ENCODE measurements at places on chromosomes 16 and 17.

- DNase-seq: no peak
These were observed 27.1 kb upstream of the IL21R start for GRCh38 chr16:27374804-27375425.

DNA sequence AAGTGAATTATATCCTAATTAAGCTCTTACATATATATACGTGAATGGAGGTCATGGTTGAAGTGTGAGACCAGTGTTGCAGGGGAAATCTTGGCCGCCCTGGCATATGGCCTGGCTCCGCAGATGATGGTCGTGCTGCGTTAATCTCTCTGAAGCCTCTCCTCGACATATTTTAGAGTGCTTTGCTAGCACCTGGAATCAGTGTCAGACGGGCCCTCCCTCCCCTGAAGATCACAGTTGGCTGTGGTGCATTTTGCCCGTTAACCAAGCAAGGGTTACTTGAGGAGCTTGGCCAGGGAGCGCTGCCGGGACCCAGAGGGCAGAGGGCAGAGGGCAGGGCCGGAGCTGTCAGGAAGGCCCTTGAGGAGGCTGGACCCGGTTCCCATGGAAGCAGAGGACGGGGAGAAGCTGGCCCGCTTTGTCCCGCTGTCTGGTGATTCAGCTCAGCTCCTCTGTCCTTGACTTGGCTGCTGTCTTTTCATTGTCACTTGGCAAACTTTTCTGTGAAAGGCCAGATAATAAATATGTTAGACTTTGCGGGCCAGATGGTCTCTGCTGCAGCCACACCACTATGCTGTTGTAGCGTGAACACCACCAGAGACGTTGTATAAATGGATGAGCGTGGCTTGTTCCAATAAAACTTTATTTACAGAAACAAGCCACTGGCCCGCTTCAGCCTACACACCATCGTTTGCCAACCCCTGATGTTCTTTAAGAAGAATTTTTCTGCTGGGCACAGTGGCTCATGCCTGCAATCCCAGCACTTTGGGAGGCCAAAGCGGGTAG lies 32.3 kb downstream of the CIBAR2 start:
- no peak for DNase-seq

DNA sequence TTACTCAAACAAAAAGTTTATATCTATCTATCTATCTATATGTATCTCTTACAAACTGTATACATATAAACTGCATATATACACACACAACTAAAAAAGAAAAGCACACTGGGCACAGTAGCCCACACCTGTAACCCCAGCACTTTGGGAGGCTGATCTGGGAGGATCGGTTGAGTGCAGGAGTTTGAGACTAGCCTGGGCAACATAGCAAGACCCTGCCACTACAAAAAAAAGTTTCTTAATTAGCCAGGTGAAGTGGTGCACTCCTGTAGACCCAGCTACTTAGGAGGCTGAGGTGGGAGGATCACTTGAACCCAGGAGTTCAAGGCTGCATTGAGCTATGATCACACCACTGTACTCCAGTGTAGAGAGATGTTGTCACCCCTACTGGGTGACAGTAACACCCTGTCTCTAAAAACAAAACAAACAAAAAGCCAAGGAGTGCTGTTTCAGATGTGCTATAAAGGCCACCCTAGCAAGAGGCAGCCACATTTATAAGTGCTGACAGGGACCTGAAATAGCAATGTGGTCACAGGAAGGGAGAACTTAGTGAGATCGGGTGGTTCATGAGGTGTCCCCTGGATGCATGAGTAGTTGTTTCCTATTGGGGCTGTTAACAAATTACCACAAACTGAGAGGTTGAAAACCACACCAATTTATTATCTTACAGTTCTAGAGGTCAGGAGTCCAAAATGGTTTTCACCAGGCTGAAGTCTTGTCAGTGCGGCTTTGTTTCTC lies 4.8 kb downstream of the CD2BP2 start:
- DNase-seq: no peak

- no peak for DNase-seq
These were observed 34.3 kb upstream of the CBX4 start for GRCh38 chr17:79873583-79873982.

- DNase-seq: no peak
These were observed 71.2 kb downstream of the OMG start for GRCh38 chr17:31225831-31226230.

- peak; percentile 75 for DNase-seq
These were observed 2.4 kb upstream of the ACSF2 start for GRCh38 chr17:50423553-50424159.

DNA sequence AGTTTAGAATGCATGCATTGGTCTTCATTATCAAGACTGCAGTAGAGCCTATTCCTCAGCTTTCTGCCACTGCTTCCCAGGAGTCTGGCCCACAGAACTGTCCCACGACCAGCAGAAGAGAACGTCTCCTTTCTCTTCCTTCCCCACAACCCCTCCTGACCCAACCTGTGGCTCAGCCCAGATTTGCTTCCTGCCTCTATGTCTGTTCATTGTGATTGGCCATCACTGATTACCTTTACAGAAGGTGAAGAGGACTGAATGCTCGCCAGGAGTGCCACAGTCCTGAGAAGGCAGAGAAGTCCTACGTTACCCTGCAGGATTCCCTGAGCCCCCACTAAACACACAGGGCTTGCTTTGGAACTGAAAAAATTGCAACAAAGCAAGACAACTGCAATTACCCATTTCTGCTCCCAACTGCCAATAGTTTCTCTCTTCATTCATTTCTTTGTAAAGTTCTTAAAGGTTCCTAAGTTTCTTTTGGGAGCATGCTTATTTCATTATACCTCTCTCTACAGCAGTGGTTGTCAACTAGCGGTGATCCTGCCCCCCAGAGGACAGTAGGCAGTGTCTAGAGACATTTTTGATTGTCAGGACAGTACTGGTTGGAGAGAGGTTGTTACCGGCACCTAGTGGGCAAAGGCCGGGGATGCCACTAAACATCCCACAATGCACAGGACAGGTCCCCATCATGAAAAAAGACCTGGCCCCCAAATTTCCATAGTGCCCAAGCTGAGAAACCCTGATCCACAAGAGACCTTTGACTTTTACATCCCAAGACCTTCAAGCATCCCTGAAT lies 4.5 kb upstream of the NAT9 start:
- no peak for DNase-seq

- no peak for DNase-seq
These were observed 168.0 kb downstream of the AATF start for GRCh38 chr17:37116671-37117185.

GRCh38 chr17:42290577-42290976 lies 2.3 kb downstream of the STAT5A start:
- no peak for DNase-seq

DNA sequence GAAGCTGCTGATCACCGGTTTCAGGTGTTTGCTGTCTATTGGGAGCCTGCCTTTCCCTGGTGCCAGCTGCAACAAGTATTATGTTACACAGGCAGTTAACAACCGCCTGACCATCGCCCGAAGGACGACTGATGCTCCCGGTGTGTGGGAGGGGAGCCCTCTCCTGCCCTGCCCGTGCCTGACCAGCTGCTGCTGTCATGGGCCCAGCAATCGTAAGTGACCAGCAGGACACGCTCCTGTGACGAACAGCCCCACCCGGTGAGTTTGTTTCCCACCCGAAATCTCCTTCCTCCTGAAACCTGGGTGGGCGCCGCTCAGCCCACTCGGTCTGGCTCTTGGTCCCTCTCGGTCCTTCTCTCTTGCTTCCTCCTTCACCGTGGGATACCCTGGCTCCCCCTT lies 17.9 kb upstream of the UBE2I start:
- DNase-seq: no peak
